Activated CD8-positive, alpha-beta memory T cell treated with anti-CD3 and anti-CD28 coated beads for 4 hours (primary cell): ENCODE measurements at places on chromosomes 1 and 21.

GRCh38 chr1:168767894-168768584 is 39.0 kb upstream of the DPT start:
- DNase-seq: no peak

- DNase-seq: no peak
Observed at GRCh38 chr1:56493826-56494225, 85.5 kb downstream of the PLPP3 start.

DNA sequence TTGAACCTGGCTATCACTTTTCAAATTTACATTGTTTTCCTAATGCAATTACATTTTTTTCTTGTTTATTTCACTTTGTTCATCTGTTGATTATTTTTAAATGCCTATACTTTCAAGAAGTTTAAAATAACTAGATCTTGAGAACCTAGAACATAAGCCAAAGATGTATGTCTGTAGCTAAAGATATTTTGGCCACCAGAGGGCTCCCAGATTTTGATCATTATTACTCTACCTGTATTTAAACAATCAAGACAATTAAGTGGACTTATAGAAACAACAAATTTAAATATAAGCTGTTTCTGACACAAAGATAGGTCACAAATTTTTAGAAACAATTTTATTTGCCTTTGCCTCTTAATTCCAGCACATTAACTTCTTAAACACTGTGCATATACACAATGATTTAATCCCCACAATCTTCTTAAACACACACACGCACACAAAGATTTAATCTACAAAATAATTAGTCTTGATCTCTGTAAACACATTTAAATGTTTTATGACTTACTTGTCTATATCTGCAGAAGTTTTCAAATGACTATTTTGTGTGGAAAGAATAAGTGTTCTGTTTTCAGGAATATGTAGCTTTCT is 380.0 kb downstream of the DSCAM start:
- no peak for DNase-seq

DNA sequence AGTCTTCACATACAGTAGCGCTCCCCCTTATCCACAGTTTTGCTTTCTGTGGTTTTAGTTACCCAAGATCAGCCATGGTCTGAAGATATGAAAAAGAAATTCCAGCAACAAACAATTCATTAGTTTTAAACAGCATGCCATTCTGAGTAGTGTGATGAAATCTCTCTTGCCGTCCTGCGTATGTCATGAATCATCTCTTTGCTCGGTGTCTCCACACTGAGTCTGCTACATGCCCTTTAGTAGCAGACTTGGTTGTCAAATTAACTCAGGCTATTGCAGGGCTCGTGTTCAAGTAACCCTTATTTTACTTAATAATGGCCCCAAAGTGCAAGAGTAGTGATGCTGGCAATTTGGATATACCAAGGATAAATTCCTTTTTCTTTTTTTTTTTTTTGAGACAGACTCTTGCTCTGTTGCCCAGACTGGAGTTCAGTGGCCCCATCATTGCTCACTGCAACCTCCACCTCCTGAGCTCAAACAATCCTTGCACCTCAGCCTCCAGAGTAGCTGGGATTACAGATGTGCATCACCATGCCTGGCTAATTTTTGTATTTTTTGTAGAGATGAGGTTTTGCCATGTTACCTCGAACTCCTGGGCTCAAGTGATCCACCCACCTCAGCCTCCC is 22.6 kb downstream of the PHACTR4 start:
- no peak for DNase-seq

DNA sequence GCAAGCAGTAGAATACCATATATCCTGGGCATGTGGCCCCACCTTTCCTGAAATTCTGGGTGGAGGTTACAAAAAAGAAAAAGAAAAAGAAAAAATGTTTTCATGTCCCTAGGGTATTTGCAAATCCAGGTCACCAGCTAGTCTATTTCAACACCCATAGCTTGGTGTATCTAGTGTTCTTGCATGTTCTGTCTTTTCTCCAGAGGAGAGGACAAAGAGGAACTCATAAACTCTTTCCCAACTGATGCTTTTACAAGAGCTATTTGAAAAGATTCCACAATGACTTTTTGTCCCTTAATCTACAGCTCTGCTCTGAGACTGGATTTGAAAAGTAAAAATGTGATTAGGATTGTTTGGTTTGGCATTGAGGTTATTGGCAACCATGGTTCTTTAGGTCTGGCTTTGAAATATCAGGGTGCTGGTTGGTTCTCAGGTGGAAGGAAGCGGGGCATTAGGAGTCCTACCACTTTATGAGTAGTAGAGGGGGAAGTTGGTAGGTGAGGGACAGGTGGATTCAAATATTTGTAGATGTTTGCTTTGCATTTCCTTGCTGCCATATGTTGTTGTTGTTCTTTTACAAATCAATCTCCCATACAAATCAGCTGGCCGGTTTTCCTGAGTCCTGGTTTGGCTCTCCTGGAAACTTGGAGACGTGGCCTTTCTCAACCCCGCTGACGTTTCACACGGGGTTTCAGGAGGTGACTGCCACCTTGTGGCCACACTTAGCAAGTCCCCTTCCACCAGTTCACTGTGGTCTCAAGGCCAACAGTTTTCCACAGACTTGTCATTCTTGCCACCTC is 126.7 kb upstream of the KIAA0040 start:
- DNase-seq: peak; percentile 40

- no peak for DNase-seq
Observed at GRCh38 chr1:21258331-21259134, 31.7 kb downstream of the ECE1 start.

DNA sequence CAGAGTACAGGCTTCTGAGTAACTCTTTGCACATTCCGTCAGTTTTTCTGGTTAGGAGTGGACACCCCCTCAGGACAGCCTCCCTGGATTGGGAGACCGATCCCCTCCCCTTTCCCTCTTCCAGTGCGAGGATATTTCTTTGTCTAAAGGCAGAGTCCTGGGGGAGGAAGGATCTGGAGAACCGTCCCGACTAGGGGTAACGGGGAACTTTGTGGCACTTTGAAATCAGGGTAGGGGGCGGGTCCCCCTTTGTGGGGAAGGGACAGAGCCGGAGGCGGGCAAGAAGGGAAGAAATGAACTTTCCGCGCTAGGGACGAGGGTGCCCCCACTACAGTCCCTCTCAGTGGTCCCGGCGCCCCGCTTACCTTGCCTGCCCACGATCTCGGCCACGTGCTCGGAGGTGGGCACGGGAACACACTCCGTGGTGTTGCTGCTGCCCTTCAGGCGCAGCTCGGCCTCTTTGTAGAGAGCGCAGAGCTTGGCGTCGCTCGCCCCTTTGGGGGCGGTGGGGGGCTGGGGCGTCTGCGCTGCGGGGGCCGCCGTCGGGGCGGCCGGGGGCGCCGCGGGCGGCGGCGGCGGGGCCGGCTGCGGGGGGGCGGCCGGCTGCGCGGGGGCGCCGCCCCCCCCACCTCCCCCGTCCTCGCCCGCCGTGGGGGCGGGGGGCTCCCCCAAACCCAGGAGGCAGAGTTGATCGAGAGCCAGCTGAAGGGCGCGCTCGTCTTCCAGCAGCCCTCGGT is 917 bp downstream of the MEX3A start:
- no peak for DNase-seq

- no peak for DNase-seq
Observed at GRCh38 chr1:202685641-202686040, 24.6 kb downstream of the SYT2 start.

GRCh38 chr1:73593364-73593763 is 604.6 kb downstream of the LRRIQ3 start:
- no peak for DNase-seq

GRCh38 chr1:156727926-156728598 is at the start of gene METTL25B:
Gene METTL25B, plus strand, starts transcription at chr1:156728469. Its CDS starts 636 bp downstream, at chr1:156729105.
- no peak for DNase-seq

DNA sequence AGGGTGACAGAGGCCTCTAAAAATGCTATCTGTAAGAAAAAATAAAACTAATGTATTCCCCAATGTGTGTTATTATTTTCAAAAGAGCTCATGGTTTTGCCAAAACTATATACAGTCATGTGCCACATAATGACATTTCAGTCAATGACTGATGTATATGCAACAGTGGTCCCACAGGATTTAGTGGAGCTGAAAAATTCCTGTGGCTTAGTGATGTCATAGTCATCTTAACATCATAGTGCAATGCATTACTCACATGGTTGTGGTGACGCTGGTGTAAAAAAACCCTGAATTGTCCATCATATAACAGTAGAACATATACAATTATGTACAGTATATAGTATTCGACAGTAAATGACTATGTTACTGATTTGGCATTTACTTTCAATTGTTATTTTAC is 172.4 kb downstream of the CACNA1E start:
- no peak for DNase-seq

DNA sequence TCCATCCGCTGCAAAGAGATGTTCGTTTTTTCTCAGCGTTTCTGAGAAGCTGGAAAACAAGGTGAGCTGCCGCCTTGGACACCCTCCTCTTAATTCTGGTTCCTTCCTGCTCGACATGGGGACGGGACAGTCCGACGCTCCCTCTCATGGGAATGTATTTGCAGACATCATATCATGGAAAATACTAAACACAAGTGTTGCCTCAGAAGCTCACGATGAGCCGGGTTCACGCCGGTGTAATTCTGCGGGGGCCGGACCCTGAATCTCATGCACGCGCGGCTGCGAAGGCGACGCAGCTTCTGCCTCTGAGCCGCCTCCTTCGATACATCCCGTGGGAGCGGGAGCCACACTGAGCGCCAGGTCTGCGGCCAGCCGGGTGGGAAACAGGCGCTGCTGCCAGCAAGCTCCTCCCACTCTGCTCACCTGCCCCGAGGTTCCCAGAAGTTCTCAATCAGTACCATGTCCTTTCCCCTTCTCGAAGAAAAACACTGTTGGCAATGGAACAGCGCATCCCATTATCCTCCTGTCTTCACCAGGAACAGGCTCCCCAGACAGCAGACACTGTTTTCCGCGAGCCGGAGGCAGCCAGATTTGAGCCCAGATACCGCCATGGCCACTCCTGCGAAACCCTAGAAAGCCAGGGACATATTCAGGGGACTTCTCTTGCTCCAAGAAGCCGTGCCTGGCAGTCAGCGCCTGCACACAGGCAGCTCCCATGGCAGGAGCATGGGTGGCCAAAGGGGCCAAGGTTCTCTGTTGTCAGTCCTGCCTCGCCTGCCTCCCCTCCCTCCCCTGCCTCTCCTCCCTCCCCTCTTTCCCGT is 98.0 kb downstream of the WDR4 start:
- no peak for DNase-seq

DNA sequence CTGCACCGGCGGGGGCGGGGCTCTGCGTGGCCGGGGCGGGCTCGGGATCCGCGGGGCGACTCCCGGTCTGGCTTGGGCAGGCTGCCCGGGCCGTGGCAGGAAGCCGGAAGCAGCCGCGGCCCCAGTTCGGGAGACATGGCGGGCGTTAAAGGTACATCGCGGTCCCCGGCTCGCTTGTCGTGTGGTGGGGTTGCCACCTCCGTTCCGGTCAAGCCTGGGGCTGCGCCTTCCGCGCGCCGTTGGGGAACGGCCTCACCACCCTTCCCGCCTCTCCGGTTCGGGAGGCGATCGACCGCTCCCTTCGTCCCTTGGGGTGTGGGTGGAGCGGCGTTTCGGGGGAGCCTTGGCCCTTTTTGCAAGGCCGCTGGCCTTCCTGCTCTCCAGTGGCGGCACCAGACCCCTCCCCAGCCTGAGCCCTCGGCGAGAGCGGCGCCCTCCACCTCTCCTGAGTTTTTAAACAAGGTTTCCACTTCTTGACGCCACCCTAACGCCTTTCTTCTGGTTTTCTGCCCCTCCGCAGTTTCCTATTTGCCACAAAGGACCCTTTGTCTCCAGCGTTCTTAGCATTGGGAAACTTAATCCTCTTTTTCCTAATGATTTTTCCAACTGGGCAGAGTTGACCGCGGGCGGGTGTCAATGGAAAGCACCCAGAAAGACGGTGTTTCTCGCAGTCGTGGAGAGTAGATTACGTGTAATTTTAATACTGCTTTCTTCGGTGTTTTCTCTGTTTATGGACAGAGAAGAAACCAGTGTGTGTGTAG is at the start of the genes LEPR and LEPROT:
TSS of gene LEPR (plus strand) at position 79 of the 761 bp plus-strand sequence. CDS start 144,898 bp downstream, outside the sequence.
TSS of gene LEPROT (plus strand) at position 79 of the 761 bp plus-strand sequence. CDS start at position 136, 57 bp downstream.
- DNase-seq: no peak

- DNase-seq: no peak
Observed at GRCh38 chr1:168085401-168085872, 51.3 kb downstream of the GPR161 start.

GRCh38 chr1:232274236-232274855 is 355.6 kb downstream of the SIPA1L2 start:
- no peak for DNase-seq

GRCh38 chr1:6601923-6602668 is 573 bp downstream of the KLHL21 start:
- no peak for DNase-seq

DNA sequence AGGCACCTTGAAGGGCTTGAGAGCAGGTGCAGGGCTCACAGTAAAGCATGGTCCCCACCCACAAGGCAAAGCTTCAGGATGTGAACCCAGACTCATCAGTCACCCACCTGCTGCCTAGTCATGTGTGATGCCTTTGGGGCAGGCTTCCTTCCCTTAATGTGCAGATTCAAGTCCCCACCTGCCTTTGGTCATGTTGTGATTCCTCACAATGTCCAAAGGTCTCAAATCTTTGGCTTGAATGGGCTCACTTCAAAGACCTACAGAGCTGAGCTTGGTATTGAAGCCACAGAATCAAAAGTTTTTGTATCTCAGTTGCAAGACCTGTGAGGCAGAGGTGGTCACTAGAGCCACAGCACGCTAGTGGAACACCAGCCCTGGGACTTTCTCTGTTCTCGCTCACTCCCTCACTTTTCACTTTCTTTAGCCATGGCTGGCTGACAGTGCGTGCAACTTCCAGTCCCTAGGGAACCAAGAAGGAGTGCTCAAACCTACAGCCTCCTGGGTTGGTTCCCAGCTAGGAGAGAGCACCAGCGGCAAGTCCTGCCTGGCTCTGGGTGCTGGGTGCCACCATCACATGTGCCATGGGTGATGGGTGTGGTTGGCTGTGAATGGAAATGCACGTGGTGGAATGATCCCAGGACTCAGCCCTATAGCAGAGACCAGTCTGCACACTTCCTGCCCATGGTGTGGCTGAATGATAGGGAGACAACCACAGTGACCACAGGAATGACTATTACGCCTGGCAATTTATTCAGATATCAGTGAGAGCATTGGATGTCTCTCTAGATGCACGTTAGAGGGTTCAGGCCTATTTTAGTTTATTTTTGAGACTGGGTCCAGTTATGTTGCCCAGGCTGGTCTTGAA is 26.4 kb upstream of the CLIC6 start:
- DNase-seq: no peak

- DNase-seq: no peak
Observed at GRCh38 chr1:201091256-201091655, 21.0 kb downstream of the CACNA1S start.

DNA sequence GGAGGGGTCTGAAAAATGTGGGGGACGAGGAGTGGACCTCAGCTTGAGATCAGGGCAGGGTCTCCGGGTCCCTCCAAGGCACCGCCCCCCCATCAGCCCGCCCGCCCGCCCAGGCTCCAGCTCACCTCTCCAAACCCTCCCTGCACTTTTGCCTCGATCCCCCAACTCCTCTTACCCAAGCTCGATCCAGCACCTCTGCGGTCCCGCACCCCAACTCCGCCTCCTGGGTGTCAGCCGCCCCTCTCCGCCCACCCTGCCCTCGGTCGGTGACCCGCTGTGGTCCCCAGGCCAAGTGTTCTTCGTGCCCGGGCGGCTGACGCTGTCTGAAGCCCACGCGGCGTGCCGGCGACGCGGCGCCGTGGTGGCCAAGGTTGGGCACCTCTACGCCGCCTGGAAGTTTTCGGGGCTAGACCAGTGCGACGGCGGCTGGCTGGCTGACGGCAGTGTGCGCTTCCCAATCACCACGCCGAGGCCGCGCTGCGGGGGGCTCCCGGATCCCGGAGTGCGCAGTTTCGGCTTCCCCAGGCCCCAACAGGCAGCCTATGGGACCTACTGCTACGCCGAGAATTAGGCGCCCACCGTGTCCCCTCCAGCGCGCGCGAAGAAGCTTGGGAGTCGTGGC is 5.7 kb downstream of the HAPLN2 start:
- no peak for DNase-seq

GRCh38 chr21:15797577-15798363 is 68.0 kb downstream of the USP25 start:
- no peak for DNase-seq

GRCh38 chr1:119790451-119791198 is 20.6 kb downstream of the REG4 start:
- no peak for DNase-seq
